ENCODE measurements at places on chromosomes 1 and 21.

- DNase-seq, result peak; percentile 13
Observed at GRCh38 chr1:24391882-24392603, 21.5 kb downstream of the STPG1 start.

DNA sequence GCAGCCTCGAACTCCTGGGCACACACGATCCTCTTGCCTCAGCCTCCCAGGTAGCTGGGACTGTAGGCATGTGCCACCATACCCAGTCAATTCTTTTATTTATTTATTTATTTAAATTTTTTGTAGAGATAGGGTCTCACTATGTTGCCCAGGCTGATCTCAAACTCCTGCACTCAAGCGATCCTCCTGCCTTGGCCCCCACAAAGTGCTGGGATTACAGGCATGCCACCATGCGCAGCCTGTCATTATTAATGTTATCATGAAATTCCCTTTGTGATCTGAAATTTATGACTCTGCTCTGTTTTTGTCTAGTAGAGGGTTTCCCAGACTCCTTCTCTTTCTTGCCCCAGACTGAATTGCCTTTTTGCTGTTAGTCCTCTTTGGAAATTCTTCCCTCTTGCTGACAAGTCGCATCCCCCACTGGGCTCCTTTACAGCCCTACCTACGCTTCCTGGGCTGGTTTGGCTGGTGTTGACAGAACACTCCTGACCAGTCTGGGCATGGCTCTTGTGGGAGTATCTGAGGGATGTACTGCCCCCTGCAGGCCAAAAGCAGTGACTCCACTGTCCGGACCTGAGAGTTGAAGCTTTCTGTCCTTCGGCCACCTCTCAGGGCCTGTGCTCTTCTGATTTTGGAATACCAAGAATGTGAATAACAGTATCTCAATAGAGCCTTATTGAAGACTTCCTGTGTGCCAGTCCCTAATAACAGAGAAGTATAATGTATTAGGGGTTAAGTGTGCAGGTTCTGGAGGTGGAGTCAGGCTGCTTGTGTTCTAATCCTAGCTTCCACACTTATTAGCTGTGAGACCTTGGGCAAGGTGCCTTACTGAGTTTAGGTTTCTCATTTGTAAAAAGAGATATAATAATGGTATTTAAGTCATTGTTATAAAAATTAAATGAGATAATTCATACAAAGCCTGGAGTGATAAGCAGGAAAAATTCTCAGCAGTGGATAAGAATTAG, 28.2 kb downstream of the TCEANC2 start:
- DNase-seq, result peak; percentile 78

- DNase-seq, result no peak
Observed at GRCh38 chr1:116692879-116693278, 25.3 kb upstream of the IGSF3 start.

GRCh38 chr1:244713332-244713731, 60.4 kb downstream of the DESI2 start:
- no peak for DNase-seq

- no peak for DNase-seq
Observed at GRCh38 chr1:246471688-246472087, 35.4 kb downstream of the SMYD3 start.

DNA sequence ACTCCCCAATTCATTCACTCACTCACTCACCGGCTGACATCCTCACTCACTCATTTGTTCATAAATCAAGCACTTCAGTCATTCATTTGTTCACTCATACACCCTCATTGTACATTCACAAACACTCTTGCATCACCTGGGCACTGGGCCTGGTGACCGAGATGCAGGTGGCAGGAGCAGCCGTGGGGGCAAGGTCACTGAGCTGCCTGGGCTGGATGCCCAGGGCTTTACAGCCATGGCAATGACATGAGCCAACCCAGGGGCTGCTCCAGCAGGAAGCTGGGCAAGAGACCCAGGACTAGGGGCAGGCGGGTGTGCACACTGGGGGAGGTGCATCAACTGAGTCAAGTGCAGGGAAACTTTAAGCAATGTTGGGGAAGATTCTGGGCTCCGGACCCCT, 113.6 kb upstream of the IGSF21 start:
- no peak for DNase-seq

DNA sequence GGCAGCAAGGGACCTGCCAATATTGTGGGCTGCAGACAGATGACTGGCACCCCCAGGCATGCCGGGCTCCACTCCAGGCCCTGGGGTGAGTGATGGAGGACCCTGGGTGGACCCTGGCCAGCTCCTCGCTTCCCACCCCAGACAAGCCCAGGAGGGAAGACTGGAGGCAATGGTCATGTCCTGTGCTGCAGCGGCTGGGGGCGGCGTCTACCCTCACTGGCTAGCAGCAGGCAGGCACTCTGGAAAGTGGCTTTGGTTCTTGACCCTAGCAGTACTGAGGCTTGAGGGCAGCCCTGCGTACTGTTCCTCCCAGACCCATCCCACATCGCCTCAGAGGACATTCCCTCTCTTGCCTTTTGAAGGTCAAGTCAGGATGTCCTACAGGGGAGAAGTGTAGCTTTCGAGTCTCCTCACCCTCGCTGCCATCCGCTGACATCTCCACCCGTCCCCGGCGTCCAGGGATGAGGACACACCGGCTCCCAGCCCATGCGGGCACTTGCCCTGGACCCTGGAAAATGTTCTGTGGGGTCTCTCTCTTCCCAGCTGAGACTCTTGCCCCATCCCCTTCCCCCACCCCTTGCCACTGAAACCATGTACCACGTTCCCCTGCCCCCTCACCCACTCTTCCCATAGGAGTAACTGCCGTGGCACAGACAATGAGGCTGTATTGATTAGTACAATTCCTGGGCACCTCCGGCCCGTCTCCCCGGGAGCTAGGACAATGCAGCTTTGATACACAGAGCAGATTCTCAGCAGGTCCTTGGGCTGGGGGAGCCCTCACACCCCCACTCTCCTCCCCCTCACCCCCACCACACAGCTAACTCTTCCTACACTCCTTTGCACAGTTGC, 15.0 kb downstream of the SLC6A9 start:
- DNase-seq, result no peak

DNA sequence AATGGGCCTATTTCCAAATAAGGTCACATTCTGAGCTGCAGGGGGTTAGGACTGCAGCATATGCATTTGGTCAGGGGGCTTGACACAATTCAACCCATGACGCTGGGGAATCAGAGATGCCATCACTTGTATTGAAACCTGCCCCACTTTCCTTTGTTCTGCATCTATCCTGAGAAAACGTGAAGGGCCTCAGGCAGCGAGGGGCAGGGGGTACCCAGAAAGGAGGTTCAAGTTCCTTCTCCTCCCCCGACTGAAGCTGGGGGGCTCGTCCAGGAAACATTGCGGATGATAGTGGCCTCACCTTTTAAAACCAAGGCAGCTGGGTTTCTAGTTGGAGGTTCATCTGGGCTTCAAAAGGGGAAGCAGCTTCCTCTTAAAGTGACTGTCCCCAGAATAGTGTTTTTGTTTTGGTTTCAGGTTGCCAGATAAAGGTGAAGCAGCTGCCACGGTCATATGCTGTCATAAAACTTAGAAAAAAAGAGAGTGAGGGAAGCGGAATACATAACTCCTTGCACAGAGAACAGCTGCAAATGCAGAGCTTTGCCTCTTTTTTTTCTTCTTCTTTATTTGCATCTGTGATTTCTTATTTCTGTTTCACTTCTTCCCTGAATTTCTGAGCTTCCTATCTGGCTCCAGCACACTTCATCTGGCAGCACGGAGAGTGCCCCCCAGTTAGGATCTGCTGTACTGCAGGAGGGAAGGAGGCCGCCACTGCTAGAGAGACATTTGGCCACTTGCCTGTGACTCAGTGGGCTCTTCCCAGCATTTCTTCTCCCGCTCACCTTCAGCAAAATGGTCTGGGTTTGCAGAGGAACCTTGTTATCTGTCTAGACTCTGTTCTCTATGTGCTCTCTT, 142.0 kb downstream of the AJAP1 start:
- no peak for DNase-seq

- DNase-seq, result no peak
Observed at GRCh38 chr1:174968750-174969244, 30.9 kb upstream of the CACYBP start.

- DNase-seq, result no peak
Observed at GRCh38 chr1:6157132-6157527, 23.0 kb downstream of the CHD5 start.

GRCh38 chr1:213075725-213076124, 24.7 kb downstream of the RPS6KC1 start:
- no peak for DNase-seq

DNA sequence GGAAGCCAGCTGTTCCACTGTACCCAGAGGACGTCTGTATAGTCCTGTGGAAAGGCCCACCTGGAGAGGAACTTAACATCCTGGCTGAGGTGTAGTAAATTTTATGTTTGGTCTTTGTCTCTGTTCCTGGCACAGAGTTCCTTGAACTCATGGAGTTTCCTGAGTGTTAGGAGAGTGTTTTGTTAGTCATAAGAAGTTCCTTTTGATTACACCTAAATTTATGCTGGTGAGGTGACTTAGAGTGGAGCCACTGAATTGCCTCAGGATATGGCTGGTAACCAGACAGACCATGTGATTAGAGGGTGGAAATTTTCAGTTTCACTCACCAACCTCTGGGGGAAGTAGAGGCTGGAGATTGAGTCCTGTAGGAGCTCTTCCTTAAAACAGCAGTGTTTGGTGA, 57.9 kb downstream of the RASAL2 start:
- DNase-seq, result no peak

GRCh38 chr21:37207441-37208009, 59.6 kb downstream of the VPS26C start:
- no peak for DNase-seq

DNA sequence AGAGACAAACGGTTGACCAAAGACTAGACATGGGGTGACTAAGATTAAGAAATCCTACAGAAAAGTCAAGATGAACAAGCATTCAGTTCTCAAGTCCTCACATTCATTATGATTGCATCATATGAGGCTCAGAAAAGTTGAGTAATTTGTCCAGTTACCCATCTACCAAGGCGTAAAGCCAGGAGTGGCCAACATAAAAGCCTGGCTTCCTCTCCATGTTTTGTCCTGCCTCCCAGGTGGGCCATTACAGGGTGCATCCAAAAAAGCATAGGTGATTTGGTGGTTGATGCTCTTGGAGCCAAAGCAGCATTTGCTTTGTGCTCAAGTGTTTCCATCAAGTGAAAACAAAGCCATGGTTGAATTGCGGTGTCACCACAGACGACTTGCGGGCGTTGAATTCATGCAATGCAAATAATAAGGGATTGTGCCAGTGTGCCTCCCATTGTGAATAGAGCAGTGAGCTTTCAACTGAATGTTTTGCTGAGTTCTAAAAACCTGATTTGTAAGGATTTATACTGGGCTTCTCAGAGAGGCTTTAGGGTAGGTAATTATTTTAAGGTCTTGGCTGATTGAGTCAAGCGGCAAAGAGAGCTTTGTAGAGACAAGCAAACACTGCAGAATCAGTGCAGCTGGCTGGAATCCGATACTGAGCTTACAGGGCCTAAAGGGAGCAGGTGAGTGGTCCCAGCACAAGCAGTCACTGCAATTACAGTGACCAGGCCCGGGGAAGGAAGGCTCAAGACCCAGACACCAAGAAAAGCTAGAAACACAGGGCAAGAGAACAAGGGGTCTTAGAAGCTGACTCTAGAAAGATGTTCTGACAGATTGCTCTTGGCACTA, 54.1 kb downstream of the KCNJ15 start:
- no peak for DNase-seq

DNA sequence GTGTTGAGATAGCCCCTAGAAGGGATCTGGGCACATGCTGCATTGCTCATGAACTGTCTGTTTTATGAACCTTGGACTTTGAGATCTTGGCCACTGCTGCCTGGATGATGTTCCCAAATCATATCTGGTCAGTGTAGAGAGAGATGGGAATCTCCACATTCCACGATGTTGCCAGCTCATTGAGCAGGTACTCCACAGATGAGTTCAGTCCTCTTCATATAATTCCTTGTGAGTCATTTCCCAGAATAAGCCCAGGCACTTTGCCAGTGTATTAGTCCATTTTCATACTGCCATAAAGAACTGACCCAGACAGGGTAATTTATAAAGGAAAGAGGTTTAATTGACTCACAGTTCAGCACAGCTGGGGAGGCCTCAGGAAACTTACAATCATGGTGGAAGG, 254.0 kb upstream of the RUNX1 start:
- no peak for DNase-seq

DNA sequence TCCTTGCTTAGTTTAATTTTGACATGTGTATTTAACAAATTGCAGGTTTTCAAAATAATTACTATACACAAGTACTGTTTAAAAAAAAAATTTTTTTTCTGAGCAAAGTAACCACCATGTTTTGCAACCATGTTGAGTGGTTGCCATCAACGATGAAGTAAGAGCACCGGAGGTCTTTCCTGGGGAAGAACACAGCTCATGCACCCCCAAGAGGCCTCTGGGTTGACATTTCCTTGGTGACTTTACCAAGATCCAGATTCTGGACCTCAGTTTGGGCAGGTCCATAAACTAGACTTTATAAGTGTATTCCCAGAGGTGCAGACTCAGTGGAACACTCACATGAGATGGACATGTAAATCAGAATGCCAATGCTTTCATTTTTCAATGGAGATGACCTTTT, 36.8 kb upstream of the RALGPS2 start:
- DNase-seq, result no peak

DNA sequence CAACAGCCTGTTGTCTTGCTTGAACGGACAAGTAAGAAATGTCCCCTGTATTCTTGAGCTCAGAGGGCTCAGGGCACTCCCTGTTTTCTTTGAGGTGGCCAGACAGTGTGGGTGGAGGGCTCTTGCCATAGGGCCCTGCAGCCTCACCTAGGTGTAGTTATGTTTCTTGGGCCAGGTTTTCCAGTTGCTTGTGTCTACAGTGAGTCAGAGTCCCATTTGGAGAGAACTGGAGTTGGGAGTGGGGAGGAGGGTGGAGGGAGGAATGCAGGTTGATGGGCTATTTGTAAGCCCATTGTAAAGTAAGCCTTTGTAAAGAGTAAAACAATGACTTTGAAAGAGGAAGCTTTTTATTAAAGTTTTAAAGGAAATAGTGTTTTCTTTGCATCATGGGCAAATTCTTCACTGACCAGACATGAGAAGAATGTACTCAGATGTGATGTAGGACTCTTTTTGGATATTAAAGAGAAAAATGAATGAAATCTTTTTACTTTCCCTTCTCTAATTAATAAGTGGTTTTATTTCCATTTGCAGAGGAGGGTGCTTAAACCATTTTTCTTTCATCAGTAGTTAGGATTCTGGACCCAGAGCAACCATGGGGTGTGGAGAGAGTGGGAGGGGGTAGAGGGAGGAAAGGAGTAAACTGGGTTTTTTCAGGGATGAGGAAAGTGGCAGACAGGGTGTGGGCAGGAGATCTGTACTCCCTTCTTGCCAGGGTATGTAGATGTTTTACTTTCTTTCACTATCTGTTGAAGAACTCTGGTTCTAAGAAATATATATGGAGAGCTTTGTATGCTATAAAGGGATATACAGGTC, 45.1 kb upstream of the MACF1 start:
- no peak for DNase-seq

- DNase-seq, result no peak
Observed at GRCh38 chr1:34328281-34328799, 151.6 kb downstream of the C1orf94 start.

Measured in hematopoietic multipotent progenitor cell treated with erythropoietin and hydrocortisone succinate and interleukin-3 and kit ligand, for 15 days (in vitro differentiated cells).